ENCODE measurements at places on chromosomes 1 and 21. TPM values are rescaled to one million over a fixed set of nuclear protein-coding genes. Genes with fewer than 3 reads are reported as not detected.

The RGS13 gene
- total RNA-seq: not detected

The KCNJ6 gene
- total RNA-seq: 25.4 TPM

- DNase-seq: no peak
Observed at GRCh38 chr1:22792396-22793160, 81.9 kb downstream of the EPHB2 start.

The PADI2 gene
- 66.2 TPM for total RNA-seq

GRCh38 chr1:4177425-4178150 lies 277.5 kb upstream of the C1orf174 start:
- DNase-seq: no peak

The LCE1A gene
- total RNA-seq: not detected
